ENCODE measurements at places on chromosomes 1 and 21.

GRCh38 chr1:20814534-20814871, 27.4 kb upstream of the HP1BP3 start:
- no peak for DNase-seq

GRCh38 chr1:5935026-5935425, 57.2 kb downstream of the NPHP4 start:
- DNase-seq: no peak

DNA sequence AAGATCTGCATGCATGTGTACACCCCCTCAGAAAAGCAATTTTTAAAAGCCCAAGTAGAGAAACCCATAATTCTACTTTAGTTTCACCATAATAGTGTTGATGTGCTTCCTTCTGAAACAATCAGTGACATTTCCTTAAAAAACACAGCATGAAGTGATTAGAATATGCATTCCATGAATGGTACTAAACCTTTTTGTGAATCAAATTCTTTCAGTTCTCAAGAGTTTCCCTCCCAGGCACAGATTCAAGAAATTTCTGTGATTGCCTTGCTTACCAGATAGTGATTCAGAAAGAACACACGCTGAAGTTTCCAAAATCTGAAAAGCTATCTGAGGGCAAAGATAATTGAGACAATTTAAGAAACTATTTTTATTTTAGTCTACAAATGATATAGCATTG, 136.4 kb upstream of the ADGRL2 start:
- no peak for DNase-seq

DNA sequence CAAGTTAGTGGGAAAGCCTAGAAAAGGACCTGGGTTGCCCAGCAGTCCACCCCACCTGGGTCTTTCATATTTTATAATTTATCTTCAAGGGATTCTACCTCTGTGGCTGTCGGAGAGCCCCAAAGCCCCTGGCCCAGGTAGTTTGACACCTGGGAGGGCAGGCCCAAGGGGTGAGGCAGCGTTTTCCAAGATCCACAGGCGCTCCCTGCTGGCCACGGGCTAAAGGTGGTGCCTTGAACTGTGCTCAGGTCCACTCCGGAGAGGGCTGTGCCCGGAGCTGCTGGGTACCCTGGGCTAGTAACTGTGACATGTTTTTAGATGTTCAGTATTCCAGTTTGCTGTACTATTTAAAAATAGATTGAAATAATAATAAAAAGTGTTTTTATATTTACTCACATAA, 37.2 kb upstream of the CRNN start:
- no peak for DNase-seq

- peak; percentile 28 for DNase-seq
These were observed 73.1 kb downstream of the GATAD2B start for GRCh38 chr1:153849487-153850185.

GRCh38 chr1:204250428-204251030, 36.7 kb upstream of the GOLT1A start:
- DNase-seq: no peak

GRCh38 chr1:199780948-199781670, 246.4 kb upstream of the NR5A2 start:
- no peak for DNase-seq

DNA sequence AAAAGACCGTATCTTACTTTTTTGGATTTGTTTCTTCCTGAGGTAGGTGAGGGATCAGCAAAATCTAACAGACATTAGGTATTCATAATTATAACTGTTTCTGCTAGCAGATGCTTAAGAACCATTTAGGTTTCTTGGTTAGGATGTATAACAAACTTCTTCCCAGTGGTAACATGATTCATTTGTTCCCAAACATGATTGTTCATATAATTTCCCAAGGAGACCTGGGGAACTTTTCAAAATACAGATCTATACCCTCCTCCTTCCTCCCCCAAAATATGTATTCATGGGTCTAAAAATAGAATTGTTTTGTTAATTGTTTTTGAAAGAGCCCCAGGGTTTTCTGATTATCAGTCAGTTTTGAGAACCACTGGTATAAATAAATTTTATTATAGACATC, 228.2 kb downstream of the COP1 start:
- no peak for DNase-seq

- no peak for DNase-seq
These were observed 51.8 kb downstream of the ADARB1 start for GRCh38 chr21:45126204-45126626.

GRCh38 chr1:2525920-2526823, at the start of gene PANK4:
Gene PANK4 (minus strand): TSS chr1:2526596. CDS start chr1:2526587, 9 bp downstream.
- peak; percentile 94 for DNase-seq

DNA sequence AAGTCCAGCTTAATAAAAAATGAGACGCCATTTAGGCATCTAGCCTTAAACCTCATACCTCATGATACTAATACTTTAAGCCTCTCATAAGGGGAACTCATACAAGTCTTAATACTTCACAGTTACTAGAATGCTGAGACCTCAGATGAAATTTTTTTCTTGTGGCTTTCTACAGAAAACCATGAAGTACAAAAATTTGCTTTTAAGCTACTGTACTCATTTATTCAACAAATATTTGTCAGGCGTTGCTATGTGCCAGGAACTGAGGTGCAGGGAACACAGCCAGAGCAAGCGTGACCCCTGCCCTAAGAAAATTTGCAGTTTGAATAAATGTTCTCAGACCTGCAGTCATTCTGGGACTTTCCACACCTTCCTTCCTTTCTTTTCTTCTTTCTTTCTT, 150.6 kb downstream of the MRPL39 start:
- DNase-seq: peak; percentile 60

GRCh38 chr1:156053768-156054499, at the start of gene UBQLN4:
Gene UBQLN4 (minus strand): TSS chr1:156053798. CDS start chr1:156053701, 97 bp downstream.
- DNase-seq: peak; percentile 88

GRCh38 chr1:96075704-96076455, 645.7 kb upstream of the PTBP2 start:
- DNase-seq: no peak

- no peak for DNase-seq
These were observed 88.6 kb downstream of the SELENOF start for GRCh38 chr1:86825319-86825718.

GRCh38 chr21:21751286-21751685, 753.1 kb downstream of the NCAM2 start:
- no peak for DNase-seq

- DNase-seq: no peak
These were observed at the start of gene ASCL5 for GRCh38 chr1:201126832-201127754. Gene ASCL5 (minus strand): TSS chr1:201127184. CDS start chr1:201115372, 11,812 bp downstream.

- DNase-seq: no peak
These were observed 26.4 kb upstream of the FMO1 start for GRCh38 chr1:171221665-171222591.

DNA sequence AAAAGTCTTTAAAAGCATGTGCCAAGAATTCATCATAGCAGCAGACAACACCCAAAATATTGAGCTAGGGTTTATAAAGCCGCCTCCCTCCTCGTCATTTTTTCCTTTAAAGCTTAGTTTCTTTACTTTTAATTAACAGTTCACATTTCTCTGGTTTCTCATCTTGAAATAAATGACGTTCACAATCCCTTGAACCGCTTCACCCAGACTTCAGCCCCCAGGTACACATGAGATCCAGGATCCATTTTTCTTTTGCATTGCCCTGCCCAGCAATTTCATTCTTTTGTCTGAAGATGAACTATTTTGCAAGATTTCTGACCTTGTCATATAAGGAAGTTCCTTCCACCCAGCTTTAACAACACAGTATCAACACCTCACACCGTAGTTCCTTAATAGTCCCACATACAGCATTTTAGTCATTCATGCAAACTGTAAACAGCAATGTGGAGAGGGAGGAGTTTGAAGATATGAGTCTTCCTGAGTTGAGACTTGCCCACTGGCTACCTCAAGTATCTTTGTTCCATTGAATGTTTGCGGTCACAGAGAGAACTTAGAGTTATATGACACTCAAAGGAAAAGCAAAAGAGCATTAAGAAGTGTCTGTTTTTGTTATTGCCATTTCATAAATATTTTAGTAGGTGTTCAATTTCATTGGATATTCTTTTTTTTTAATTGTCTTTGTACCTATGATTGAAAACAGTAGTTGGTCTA, 35.3 kb upstream of the CACYBP start:
- no peak for DNase-seq

DNA sequence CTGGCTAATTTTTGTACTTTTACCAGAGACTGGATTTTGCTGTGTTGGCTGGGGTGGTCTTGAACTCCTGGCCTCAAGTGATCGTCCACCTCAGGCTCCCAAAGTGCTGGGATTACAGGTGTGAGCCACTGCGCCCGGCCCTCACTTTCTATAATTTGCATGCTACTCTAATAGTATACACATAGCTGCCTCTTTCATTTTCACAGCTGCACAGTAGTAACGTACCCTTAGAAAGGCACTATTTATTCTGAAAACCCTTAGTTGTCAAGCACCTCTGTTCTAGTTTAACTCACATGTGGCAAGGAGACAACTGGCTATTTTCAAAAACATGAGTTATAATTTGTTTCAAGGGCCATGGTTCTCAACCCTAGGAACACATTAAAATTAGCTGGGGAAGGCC, 17.2 kb downstream of the TPM3 start:
- no peak for DNase-seq

GRCh38 chr1:109299558-109300343, 7.1 kb downstream of the MYBPHL start:
- DNase-seq: no peak

All from activated naive CD8-positive, alpha-beta T cell treated with anti-CD3 and anti-CD28 coated beads for 36 hours (primary cell).